Adrenal gland (tissue), 19 donors: ENCODE measurements at places on chromosomes 4 and X. TPM values are rescaled to one million over a fixed set of nuclear protein-coding genes. Genes with fewer than 3 reads are reported as not detected.

The CHRNA9 gene
- total RNA-seq = not detected

- no peak for DNase-seq
- H3K36me3 ChIP-seq = no peaks in the 10 kb centered on the region
- H3K4me3 ChIP-seq = no peak overlapping the region
- H3K4me1 ChIP-seq = no peaks in the 10 kb centered on the region
- H3K27me3 ChIP-seq = no peaks in the 10 kb centered on the region
- H3K27ac ChIP-seq = no peak overlapping the region
Observed at GRCh38 chr4:95107004-95107403, 349.2 kb downstream of the BMPR1B start.

DNA sequence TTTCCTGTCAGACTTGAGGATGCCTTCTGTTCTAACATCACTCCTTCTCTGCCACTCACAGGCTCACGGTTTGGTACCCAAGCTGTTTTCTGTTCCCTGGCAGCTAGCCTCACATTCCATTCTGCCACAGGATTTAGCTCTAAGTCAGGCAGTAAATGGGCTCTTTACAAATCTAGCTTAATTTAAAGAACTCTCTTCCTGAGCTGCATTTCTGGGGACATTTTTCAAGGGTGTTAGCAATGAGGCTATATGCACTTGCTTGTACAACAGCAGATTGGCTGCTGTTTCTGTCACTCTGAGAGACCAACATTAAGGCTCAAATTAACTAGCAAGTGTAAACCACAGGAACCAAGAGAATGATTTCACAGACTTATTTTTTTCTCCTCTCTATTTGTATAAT lies 337.8 kb upstream of the NOCT start:
- H3K27me3 ChIP-seq = peaks cover 12% of the 10 kb centered on the region
- H3K36me3 ChIP-seq = no peaks in the 10 kb centered on the region
- no peak overlapping the region for H3K4me3 ChIP-seq
- no peak for DNase-seq
- no peak overlapping the region for H3K27ac ChIP-seq

DNA sequence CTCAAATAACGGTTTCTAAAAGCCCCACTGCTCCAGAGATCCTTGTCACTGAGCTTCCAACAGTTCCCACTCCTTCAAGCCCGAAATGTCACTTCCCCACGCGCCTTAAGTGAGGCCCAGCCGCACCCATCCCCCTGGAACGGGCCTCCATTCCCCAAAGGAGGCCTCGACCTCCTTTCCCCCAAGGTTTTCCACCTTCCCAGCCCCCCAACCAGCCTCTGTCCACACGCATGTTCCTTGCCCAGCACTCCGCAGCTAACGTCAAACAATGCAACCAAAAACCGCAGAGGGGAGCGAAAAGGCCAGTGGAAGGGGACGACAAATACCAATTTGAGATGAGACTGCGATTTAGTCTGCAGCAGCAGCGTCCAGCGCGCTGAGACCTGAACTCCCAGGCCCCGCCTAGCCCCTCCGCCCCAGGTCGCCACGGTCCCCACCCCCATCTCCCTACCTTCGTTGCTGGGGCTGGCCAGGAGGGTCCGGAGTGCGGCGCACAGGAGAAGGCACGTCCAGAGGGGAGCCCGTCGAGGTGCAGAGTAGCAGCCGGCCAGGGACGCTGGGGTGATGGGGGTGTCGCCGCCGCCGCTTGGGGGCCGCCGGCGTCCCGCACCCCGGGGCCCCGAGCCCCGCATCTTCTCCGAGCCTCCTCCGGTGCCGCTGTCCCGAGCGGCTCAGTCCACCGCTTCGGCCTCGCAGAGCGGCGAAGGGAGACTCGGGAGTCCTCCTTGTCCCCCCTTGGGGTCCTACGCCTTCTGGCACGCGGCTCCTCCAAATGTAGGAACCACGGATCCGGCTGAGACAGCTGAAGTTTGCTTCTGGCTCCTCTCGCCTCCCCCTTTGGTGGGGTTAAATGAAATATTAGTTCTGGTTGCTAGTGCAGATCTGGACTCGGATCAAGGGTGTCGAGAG lies 924 bp downstream of the EPHA5 start:
- no peak overlapping the region for H3K4me3 ChIP-seq
- H3K27ac ChIP-seq = no peak overlapping the region
- DNase-seq = no peak
- peaks cover 19% of the 10 kb centered on the region for H3K4me1 ChIP-seq

GRCh38 chr4:152211936-152212653 lies 323.8 kb downstream of the FBXW7 start:
- H3K27me3 ChIP-seq = no peaks in the 10 kb centered on the region
- no peak overlapping the region for H3K4me3 ChIP-seq
- H3K4me1 ChIP-seq = no peaks in the 10 kb centered on the region
- DNase-seq = no peak

- no peak for DNase-seq
- H3K27me3 ChIP-seq = no peaks in the 10 kb centered on the region
- H3K4me3 ChIP-seq = no peak overlapping the region
- H3K36me3 ChIP-seq = no peaks in the 10 kb centered on the region
- H3K4me1 ChIP-seq = no peaks in the 10 kb centered on the region
Observed at GRCh38 chrX:26414534-26414933, 198.6 kb downstream of the MAGEB5 start.

DNA sequence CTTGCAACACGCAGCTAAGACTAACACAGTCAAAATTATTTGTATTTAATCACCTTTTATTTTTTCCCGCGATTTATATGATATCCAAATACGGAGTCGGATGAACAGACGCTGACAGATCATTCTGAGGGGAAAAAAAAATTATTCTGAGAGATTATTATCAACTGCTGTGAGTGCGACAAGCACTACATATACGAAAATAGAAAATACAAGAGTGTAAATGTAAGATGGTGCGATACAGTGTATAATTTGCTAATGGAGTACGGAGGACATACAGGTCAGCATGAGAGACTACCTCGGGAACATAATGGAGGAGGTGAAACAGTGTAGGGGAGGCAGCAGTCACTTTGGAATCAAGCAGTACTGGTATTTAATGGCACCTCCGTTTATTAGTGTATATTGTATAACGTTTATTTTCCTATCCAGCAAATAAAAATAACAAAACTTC lies 2.8 kb upstream of the LIN54 start:
- peaks cover 4% of the 10 kb centered on the region for H3K4me1 ChIP-seq
- no peak overlapping the region for H3K4me3 ChIP-seq
- no peak for DNase-seq

The MAGEA10 gene
- not detected for total RNA-seq

DNA sequence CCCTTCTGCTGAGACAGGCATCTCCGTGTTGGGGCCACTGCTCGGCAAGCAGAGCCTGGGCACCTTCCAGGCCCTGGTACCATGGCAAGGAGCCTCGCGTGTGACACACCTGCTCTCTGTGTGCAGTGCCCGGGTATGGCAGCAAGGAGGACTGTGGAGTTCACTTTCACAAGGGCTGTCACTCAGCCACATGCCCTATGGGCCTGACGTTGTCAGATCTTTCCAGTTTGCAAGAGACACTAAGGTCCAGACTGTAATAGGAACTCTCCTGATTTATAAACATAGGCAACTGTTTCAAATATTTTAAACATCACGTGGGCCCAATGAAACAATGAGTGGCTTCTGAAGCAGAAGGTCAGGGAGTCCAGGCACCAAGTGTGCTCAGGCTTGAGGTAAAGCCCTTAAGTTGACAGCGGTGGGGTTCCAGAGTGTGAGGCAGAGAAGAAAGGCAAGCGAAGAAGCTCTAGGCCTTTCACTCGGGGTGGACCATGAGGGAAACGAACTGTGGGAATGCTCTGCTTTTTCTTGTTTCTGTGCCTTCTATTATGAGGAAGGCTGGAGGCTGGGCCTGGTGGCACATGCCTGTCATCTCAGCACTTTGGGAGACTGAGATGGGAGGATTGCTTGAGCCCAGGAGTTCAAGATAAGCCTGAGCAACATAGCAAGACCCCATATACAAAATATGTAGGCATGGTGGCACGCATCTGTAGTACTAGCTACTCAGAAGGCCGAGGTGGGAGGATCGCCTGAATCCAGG lies 108.6 kb upstream of the TRIM2 start:
- H3K36me3 ChIP-seq = no peaks in the 10 kb centered on the region
- no peak for DNase-seq
- H3K4me3 ChIP-seq = no peak overlapping the region
- no peak overlapping the region for H3K27ac ChIP-seq
- H3K4me1 ChIP-seq = no peaks in the 10 kb centered on the region

The CABS1 gene
- total RNA-seq = not detected

The GC gene
- not detected for total RNA-seq

GRCh38 chr4:1012034-1012739 lies 761 bp downstream of the FGFRL1 start:
- peaks cover 58% of the 10 kb centered on the region for H3K4me1 ChIP-seq
- H3K4me3 ChIP-seq = no peak overlapping the region
- H3K36me3 ChIP-seq = no peaks in the 10 kb centered on the region

The BEX3 gene
- total RNA-seq = 414 TPM

The CLDN34 gene
- total RNA-seq = not detected

DNA sequence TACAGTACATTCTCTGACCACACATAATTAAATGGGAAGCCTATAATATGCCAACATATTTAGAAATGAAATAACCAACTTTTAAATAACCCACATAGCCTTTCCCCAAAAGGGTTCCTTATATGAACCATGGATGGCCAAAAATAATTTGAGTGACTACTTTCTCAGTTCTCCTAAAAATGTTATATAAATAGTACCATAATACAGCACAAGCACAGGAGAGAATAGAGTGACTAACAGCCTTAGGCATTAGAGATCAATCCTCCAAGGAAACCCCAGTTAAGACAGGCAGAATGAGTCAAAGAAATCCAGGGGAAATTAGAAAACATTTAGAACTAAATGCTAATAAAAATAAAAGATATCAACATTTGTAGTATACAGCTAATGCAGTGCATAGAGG lies 50.2 kb downstream of the ANKRD17 start:
- no peaks in the 10 kb centered on the region for H3K27me3 ChIP-seq
- H3K36me3 ChIP-seq = no peaks in the 10 kb centered on the region
- H3K4me1 ChIP-seq = peaks cover 5% of the 10 kb centered on the region
- no peak overlapping the region for H3K27ac ChIP-seq

The C4orf33 gene
- total RNA-seq = 20.1 TPM

- H3K4me3 ChIP-seq = no peak overlapping the region
- peak; percentile 18 for DNase-seq
- H3K4me1 ChIP-seq = no peaks in the 10 kb centered on the region
- H3K27ac ChIP-seq = no peak overlapping the region
- H3K36me3 ChIP-seq = no peaks in the 10 kb centered on the region
Observed at GRCh38 chr4:27861381-27861787, 1000.7 kb downstream of the STIM2 start.

GRCh38 chr4:58602731-58603359 lies 1492.7 kb upstream of the IGFBP7 start:
- H3K27me3 ChIP-seq = no peaks in the 10 kb centered on the region
- H3K36me3 ChIP-seq = no peaks in the 10 kb centered on the region
- DNase-seq = no peak
- H3K4me3 ChIP-seq = no peak overlapping the region
- H3K27ac ChIP-seq = no peak overlapping the region
- no peaks in the 10 kb centered on the region for H3K4me1 ChIP-seq

The QRFPR gene
- 0.40 TPM for total RNA-seq

GRCh38 chr4:105934386-105934785 lies 39.1 kb downstream of the NPNT start:
- H3K27ac ChIP-seq = no peak overlapping the region
- no peaks in the 10 kb centered on the region for H3K36me3 ChIP-seq
- no peak for DNase-seq

GRCh38 chr4:63578383-63578782 lies 830.9 kb downstream of the TECRL start:
- no peak overlapping the region for H3K27ac ChIP-seq
- no peak for DNase-seq

The TRMT2B gene
- 6.9 TPM for total RNA-seq
